ENCODE measurements at places on chromosomes 2 and 18.

DNA sequence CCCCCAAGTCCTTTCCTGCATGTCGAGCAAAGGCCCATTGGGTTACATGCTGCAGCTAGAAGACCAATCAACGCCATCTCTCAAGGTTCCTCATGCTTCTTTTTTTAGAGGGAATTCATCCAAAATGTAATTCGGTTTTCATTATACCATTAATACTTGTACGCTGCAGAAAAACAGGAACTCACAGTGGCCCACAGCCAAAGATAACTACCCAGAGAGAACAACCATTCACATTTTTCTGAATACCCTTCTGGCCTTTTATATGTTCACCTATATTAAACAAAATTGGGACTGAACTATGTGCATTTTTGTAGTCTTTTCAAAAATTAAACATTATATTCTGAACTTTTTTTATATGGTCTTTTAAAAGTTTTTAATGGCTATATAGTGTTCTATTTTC lies 25.8 kb downstream of the FARP2 start:
- no peak for DNase-seq

DNA sequence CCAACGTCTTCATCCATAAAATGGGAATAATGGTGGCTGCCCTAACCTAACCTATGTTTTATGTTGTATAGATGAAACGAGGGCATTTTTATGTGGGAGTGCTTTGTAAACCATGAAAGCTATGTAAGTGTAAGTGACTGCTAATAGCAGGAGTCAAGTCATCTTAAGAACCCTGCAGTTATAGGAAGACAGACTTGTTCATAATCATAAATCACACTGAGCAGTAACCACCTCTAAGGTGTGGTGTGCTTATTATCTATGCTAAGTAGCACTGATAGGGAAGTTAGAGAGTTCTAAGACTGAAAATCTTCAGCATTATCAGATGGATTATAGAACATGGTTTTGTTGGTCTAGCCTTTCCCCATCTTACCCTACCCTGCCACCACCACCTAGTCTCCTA lies 24.2 kb upstream of the NRP2 start:
- no peak for DNase-seq

GRCh38 chr2:120393456-120393855 lies 47.5 kb downstream of the INHBB start:
- DNase-seq = no peak

DNA sequence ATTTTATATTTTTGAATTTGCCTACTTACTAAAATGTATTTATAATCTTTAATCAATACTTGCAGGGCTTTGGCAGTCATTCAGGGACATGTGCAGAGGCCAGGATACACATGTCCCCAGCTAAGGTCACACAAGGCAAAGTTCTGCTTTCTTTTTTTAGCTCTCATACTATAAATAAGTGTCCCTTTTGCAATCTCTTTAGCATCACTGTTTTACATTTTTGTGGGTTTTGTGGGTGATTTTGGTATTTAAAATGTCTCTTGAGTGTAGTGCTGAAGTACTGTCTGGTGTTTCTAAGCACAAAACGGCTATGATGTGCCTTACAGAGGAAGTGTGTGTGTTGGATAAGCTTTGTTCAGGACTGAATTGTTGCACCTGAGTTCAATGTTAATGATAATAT lies 309.0 kb upstream of the GULP1 start:
- no peak for DNase-seq

GRCh38 chr2:10083046-10083445 lies 2.8 kb upstream of the CYS1 start:
- no peak for DNase-seq

DNA sequence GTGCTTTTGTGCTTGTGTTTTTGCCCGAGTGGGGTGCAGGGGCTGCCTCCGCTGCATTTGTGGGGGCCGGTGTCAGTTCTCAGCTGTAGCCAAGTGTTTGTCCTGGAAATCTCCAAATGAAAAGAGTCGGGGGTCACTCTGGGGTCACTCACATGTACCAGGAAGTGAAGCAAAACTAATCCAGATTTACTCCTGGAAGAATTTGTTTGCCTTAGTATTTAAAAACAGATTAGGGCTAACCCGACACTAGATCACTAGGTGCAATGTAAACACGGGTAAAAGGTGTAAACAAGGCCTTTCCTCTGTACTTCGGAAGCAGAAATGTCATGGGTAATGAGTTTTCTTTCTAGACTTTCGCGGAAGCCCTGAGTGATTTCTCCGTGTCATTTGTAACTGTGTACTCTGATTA lies 50.3 kb downstream of the GBX2 start:
- DNase-seq = no peak

- no peak for DNase-seq
Observed at GRCh38 chr2:45396671-45397070, 214.4 kb downstream of the SRBD1 start.

DNA sequence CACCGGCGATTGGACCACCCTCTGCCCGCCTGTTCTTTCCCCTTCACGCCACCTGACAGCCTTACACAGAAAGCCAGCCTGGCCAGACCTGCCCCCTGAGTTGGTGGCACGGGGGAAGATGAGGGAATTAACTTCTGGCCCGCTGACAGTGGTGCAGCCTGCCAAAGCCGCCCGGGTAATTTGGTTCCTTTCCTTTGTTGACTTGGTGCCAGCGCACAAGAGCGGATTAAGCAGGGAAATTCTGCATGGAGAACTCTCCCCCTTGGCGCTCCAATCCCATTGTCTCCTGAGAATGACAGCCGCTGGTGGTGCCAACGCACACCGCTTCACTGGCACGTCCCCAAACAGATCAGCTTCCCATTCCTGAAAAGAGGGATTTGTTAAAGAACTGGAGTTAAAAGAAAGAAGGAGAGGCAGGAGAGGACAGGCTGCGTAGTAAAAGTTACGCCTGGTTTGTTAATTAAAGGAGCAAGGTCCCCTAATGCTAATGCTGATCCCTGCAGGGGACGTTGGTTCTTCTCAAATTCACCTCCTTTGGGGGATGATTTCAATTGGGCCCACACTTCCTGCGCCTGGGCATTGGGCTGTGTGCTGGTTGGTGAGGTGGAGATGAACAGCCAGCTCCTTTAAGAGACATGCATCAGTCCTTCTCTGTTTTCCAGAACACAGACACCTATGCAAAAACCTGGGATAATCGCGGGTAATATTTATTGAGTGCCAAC lies 286.8 kb downstream of the MYCN start:
- no peak for DNase-seq

- DNase-seq = peak; percentile 25
Observed at GRCh38 chr2:95058989-95059641, 33.6 kb downstream of the MAL start.

DNA sequence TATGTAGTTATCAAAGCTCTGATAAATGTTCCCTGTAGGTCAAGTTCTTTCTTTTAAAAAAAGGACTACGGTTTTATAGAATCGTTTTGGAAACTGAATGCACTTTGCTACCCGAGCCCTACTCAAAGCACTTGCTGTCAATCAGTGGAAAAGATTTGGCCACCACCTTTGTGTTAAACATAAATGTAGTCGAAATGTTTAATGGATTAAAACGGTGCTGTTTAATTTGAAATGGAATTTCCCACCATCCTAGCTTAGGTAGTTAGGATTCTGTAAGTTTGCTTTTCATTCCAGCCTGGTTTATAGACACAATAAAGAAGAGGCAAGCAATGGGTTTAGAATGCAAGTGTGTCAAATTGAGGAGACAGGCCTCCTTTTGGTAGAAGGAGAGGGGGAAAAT lies 69.4 kb upstream of the MMADHC start:
- no peak for DNase-seq

GRCh38 chr2:1248187-1248586 lies 165.1 kb upstream of the TPO start:
- no peak for DNase-seq

GRCh38 chr2:191740016-191740419 lies 62.1 kb downstream of the NABP1 start:
- DNase-seq = peak; percentile 44

DNA sequence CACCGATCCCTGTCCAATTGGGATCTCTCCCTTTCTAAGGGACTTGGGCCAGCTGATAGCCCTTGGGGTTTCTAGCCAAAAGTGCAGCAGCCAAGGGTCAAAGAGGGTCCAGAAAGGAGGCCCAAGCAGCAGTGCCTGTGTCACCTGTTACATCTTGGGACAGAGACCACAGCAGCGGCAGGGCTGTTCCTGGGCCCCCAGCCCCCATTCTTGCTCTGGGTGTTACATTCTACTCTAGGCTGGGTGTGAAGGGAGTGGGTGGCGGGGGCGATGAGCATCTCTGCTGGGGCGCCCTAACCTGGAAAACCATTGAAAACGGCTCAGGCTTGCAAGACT lies 1.2 kb downstream of the PAX3 start:
- no peak for DNase-seq

GRCh38 chr18:42976869-42977590 lies 138.5 kb downstream of the RIT2 start:
- no peak for DNase-seq

All from activated naive CD8-positive, alpha-beta T cell treated with anti-CD3 and anti-CD28 coated beads, Interleukin-2, amount 10 ng/mL, durations not matched to agents 7 days and 5 days (primary cell).